Type B pancreatic cell (in vitro differentiated cells): ENCODE measurements at places on chromosomes 5 and 9.

- H3K4me1 ChIP-seq = peaks cover 15% of the 10 kb centered on the region
- H3K4me3 ChIP-seq = peak overlapping the region; percentile 7
- no peak overlapping the region for H3K27ac ChIP-seq
- H3K36me3 ChIP-seq = no peaks in the 10 kb centered on the region
- H3K27me3 ChIP-seq = peaks cover 16% of the 10 kb centered on the region
These were observed 259.7 kb upstream of the ZNF608 start for GRCh38 chr5:125006011-125006685.

DNA sequence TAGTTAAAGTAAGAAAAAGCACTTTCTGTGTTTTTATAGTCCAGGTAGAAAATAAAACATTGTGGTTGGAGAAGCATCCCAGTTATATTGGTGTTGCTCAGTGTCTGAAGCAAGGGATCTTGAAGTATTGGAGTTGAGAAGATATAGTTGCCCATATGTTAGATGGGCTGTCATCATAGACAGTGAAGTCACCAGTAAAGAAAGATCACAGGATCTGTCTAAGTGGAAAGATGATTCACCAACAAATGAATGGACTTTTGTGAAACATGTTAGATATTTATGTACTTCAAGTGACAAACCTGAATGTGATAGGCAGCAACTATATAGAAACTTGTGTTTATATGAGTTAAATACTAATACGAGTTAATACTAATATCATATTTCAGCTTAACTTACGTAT lies 11.7 kb downstream of the OGN start:
- no peaks in the 10 kb centered on the region for H3K36me3 ChIP-seq
- no peaks in the 10 kb centered on the region for H3K27me3 ChIP-seq
- H3K27ac ChIP-seq = no peak overlapping the region
- no peak for DNase-seq
- no peaks in the 10 kb centered on the region for H3K4me1 ChIP-seq
- H3K4me3 ChIP-seq = no peak overlapping the region

GRCh38 chr5:27938989-27939388 lies 900.6 kb upstream of the CDH9 start:
- no peak overlapping the region for H3K27ac ChIP-seq
- no peak overlapping the region for H3K4me3 ChIP-seq
- DNase-seq = no peak

GRCh38 chr5:3325201-3325971 lies 270.2 kb upstream of the IRX1 start:
- H3K4me1 ChIP-seq = peaks cover 13% of the 10 kb centered on the region
- peak overlapping the region; percentile 33 for H3K27ac ChIP-seq
- DNase-seq = no peak
- no peaks in the 10 kb centered on the region for H3K36me3 ChIP-seq

DNA sequence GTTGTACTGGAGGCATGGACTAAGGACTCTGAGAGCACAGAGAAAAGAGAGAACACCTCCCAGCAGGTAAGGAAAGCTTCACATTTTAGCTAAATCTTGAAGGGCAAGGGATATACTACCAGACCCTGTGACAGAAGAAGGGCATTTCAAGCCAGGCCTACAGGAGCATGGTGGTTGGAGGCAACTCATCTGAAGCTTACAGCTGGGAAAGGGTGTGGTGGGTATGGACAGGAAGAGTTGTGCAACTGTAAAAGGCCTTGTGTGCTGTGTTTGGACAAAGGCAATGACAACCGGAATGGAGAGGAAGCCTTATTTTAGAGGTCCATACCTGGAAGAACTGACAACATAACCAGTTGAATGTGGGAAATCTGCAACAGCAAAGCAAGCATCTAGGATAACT lies 31.2 kb downstream of the NIPSNAP3B start:
- peaks cover 42% of the 10 kb centered on the region for H3K36me3 ChIP-seq
- H3K4me3 ChIP-seq = no peak overlapping the region
- H3K27ac ChIP-seq = no peak overlapping the region

- H3K4me1 ChIP-seq = peaks cover 18% of the 10 kb centered on the region
- peaks cover 8% of the 10 kb centered on the region for H3K36me3 ChIP-seq
- H3K4me3 ChIP-seq = no peak overlapping the region
- H3K27me3 ChIP-seq = peaks cover 8% of the 10 kb centered on the region
These were observed 154.1 kb downstream of the NTRK2 start for GRCh38 chr9:84823421-84824271.

GRCh38 chr9:74277532-74277931 lies 219.6 kb upstream of the RORB start:
- no peaks in the 10 kb centered on the region for H3K36me3 ChIP-seq
- H3K27ac ChIP-seq = no peak overlapping the region
- H3K4me1 ChIP-seq = no peaks in the 10 kb centered on the region
- no peaks in the 10 kb centered on the region for H3K27me3 ChIP-seq

GRCh38 chr9:121976751-121977150 lies 116.4 kb downstream of the TTLL11 start:
- H3K4me3 ChIP-seq = no peak overlapping the region
- peaks cover 11% of the 10 kb centered on the region for H3K36me3 ChIP-seq
- peak overlapping the region; percentile 77 for H3K27ac ChIP-seq

- H3K27me3 ChIP-seq = no peaks in the 10 kb centered on the region
- peaks cover 43% of the 10 kb centered on the region for H3K4me1 ChIP-seq
- H3K4me3 ChIP-seq = no peak overlapping the region
- H3K36me3 ChIP-seq = peaks cover 8% of the 10 kb centered on the region
These were observed 72.8 kb downstream of the MAPKAP1 start for GRCh38 chr9:125634040-125634717.

GRCh38 chr9:123465304-123465703 lies 109.3 kb downstream of the CRB2 start:
- no peak for DNase-seq
- H3K27me3 ChIP-seq = no peaks in the 10 kb centered on the region
- peaks cover 3% of the 10 kb centered on the region for H3K36me3 ChIP-seq
- peaks cover 13% of the 10 kb centered on the region for H3K4me1 ChIP-seq

GRCh38 chr9:19378647-19379046 lies 1.4 kb downstream of the RPS6 start:
- peak overlapping the region; percentile 100 for H3K4me3 ChIP-seq
- peaks cover 23% of the 10 kb centered on the region for H3K4me1 ChIP-seq
- peaks cover 43% of the 10 kb centered on the region for H3K36me3 ChIP-seq
- H3K27me3 ChIP-seq = no peaks in the 10 kb centered on the region
- peak overlapping the region; percentile 99 for H3K27ac ChIP-seq

- H3K36me3 ChIP-seq = no peaks in the 10 kb centered on the region
- H3K27ac ChIP-seq = peak overlapping the region; percentile 92
- peaks cover 21% of the 10 kb centered on the region for H3K4me1 ChIP-seq
- peaks cover 6% of the 10 kb centered on the region for H3K27me3 ChIP-seq
- H3K4me3 ChIP-seq = peak overlapping the region; percentile 95
These were observed 9.0 kb downstream of the RGS14 start for GRCh38 chr5:177366528-177367322.

DNA sequence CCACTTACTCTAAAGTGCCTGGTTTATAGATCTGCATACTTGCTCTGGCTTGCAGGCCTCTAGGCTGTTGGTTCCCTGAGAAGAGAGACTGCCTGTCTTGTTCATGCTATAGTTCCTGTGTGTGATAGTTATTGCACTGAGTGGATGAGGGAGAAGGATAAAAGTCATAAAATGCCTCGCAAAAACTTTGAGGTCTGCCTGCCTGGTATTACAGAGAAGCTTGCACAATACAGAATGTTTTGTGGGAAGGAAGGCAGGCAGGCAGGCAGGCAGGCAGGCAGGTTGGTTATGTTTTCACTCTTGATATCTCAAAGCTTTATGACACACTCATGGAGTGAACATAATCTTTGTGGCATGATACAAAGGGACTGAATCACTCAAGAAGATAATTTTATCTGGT lies 287.1 kb downstream of the SLIT3 start:
- H3K36me3 ChIP-seq = no peaks in the 10 kb centered on the region
- H3K4me1 ChIP-seq = peaks cover 67% of the 10 kb centered on the region
- H3K27me3 ChIP-seq = peaks cover 9% of the 10 kb centered on the region
- DNase-seq = no peak
- H3K4me3 ChIP-seq = peak overlapping the region; percentile 11
- H3K27ac ChIP-seq = no peak overlapping the region

DNA sequence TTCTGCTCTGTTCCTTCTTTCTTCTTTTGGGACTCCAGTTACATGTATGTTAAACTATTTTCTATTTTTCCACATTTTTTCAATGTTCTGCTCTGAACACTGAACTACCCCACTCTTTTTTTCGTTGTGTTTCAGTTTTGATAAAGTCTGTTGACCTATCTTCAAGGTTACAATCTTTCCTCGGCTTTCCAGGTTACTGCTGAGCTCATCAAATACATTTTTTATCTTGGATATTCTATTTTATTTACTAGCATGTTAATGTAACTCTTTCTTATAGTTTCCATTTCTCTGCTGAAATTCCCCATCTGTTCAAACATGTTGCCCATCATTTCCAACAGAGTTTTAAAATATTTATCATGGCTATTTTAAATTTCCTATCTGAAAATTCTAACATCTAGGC lies 13.8 kb downstream of the NEUROG1 start:
- peaks cover 6% of the 10 kb centered on the region for H3K36me3 ChIP-seq
- H3K27me3 ChIP-seq = peaks cover 75% of the 10 kb centered on the region
- DNase-seq = no peak
- H3K4me1 ChIP-seq = no peaks in the 10 kb centered on the region
- no peak overlapping the region for H3K4me3 ChIP-seq

DNA sequence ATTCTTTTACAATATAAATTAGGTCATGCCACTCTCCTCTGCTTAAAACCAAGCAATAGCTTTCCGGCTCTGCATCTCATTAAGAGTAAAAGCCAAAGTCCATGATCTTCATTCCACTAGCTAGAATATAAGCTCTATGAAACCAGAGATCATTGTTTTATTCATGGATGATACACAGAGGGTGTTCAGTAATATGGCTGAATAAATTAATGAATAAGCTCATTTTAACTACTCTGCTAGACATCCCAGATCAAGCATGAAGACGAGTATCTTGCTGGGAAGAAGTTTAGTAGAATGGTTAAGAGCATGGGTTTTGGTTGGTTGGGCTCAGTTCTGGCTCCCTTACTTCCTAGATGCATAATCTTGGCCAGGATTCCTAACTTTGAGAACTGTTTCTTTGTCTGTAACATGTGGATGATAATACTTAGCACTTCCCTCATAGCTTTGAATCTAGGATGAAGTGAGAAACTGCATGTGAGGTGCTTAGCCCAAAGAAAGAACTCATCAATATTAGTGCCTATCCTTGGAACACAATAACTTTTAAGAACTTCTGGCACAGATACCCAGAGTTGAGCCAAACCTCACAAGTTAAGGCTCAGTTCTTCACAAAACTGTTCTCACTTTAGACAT lies 106.8 kb downstream of the MSX2 start:
- no peak for DNase-seq
- H3K4me1 ChIP-seq = no peaks in the 10 kb centered on the region
- H3K27me3 ChIP-seq = peaks cover 21% of the 10 kb centered on the region
- no peaks in the 10 kb centered on the region for H3K36me3 ChIP-seq
- H3K27ac ChIP-seq = no peak overlapping the region

DNA sequence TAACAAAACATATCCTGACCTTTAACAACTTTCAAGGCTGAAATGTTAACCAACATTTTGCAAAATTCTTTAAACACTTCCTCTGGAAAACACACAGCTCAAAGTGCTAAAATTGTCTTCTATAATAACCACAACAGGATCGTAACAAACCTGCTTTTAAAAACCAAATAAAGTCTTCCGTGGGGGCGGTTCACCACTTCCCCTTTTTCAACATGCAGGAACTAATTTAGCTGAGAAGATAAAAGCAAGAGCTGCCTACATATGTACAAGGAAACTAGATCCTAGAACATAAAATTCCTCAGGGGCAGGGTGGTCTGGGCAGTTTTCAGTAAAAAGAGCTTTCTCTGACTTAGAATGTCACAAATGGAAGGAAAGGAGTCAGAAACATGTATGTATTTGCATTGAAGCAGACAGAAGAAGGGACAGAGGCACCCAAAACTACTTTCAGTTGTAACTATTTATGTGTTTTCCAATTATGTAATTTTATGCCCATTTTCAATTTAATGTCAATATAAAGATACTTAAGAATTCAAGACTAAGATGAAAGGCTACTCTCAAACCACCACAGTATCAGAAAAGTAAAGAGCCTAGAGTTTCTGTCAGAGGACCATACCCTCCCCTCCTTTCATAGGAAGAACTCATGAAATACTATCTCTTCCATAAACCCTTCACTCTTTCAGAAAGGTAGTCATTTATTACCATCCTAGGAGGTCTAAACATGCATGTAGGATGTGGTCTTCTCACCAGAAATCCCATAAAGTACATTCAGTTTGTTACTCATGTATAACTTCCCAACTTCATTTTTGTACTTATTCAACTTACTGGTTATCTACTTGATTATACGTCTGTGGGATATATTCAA lies 185.9 kb upstream of the RASA1 start:
- no peaks in the 10 kb centered on the region for H3K27me3 ChIP-seq
- no peak for DNase-seq
- H3K4me1 ChIP-seq = no peaks in the 10 kb centered on the region
- no peak overlapping the region for H3K27ac ChIP-seq
- H3K36me3 ChIP-seq = no peaks in the 10 kb centered on the region

GRCh38 chr9:18459962-18460584 lies 13.9 kb upstream of the ADAMTSL1 start:
- no peak overlapping the region for H3K4me3 ChIP-seq
- H3K36me3 ChIP-seq = no peaks in the 10 kb centered on the region

DNA sequence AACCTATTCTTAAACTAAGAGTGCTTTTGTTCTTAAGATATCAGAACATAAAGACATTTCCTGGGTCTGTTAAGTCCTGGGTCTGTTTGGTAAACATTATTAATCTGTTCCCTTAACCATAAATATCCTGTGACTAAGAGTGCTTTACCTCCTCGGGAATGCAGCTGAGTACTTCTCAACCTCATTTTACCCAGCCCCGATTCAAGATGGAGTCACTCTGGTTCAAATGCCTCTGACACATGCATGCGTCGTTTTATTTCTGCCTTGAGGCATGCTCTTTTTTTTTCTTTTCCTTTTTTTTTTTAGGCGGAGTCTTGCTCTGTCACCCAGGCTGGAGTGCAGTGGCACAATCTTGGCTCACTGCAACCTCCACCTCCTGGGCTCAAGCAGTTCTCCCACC lies 39.8 kb upstream of the FBXL17 start:
- no peak overlapping the region for H3K4me3 ChIP-seq
- peaks cover 3% of the 10 kb centered on the region for H3K36me3 ChIP-seq
- peaks cover 3% of the 10 kb centered on the region for H3K27me3 ChIP-seq
- H3K27ac ChIP-seq = no peak overlapping the region
- H3K4me1 ChIP-seq = peaks cover 9% of the 10 kb centered on the region

GRCh38 chr9:83646500-83647239 lies 23.7 kb downstream of the IDNK start:
- H3K4me1 ChIP-seq = peaks cover 5% of the 10 kb centered on the region
- H3K4me3 ChIP-seq = no peak overlapping the region
- no peak for DNase-seq
- no peak overlapping the region for H3K27ac ChIP-seq
